ENCODE measurements at places on chromosomes 3 and 15. TPM values are rescaled to one million over a fixed set of nuclear protein-coding genes. Genes with fewer than 3 reads are reported as not detected.

GRCh38 chr3:37510755-37511154 lies 336.4 kb upstream of the LRRFIP2 start:
- H3K4me1 ChIP-seq = no peaks in the 10 kb centered on the region
- H3K27me3 ChIP-seq = no peaks in the 10 kb centered on the region
- DNase-seq = no peak
- no peak overlapping the region for H3K27ac ChIP-seq
- H3K36me3 ChIP-seq = no peaks in the 10 kb centered on the region

DNA sequence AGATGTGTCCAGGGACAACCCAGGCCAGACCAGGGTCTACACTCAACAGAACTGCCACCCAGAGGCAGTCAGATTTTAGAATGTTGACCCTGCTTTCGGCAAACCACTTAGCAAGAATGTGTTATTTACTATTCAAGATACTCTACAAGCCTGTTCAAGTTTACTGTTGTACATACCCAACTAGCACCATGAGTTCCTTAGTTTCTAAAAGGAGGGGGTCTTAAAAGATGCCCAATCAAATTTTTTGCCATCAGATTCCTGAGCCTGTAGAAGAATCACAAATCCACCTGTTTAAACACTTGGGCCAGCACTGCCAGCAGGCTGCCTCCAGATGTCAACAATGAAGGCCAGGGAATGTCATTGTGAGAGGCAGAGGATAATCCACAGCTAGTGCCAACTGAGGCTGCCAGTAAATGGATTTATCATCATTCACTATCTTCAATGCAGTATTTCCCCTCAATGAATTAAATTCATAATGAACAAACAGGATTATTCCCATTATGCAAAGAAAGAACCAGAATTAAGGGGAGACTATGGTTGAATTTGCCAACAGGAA lies 43.5 kb upstream of the SNRPA1 start:
- DNase-seq = no peak
- no peak overlapping the region for H3K4me3 ChIP-seq
- H3K4me1 ChIP-seq = no peaks in the 10 kb centered on the region
- H3K36me3 ChIP-seq = no peaks in the 10 kb centered on the region
- H3K27me3 ChIP-seq = peaks cover 7% of the 10 kb centered on the region

GRCh38 chr3:9247361-9247940 lies 2.0 kb downstream of the SRGAP3 start:
- peaks cover 6% of the 10 kb centered on the region for H3K27me3 ChIP-seq
- H3K4me1 ChIP-seq = peaks cover 3% of the 10 kb centered on the region

- no peaks in the 10 kb centered on the region for H3K27me3 ChIP-seq
- H3K36me3 ChIP-seq = no peaks in the 10 kb centered on the region
- H3K27ac ChIP-seq = no peak overlapping the region
Observed at GRCh38 chr15:76032046-76032445, 19.8 kb upstream of the NRG4 start.

DNA sequence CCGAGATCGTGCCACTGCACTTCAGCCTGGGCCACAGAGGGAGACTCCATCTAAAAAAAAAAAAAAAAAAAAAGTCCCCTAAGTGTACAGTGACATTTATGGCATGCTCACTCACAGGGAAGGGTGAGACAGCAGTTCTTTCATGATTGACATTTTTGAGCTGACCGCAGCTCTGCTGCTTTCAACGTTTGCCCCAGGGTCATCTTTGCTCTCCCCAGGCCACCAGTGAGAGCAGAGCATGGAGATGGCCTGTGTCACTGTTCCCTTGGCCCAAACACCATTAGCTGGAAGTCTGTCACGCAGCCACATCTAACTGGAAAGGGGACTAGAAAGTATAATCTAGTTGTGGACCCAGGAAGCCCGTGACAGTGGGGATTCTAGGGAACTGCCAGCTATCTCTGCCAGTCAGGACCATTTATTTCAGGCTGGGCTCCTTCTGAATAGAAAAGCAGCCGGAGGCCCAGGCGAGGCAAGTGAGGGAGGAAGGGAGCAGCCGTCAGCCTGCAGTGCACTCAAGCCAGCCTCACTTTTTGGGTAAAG lies 193.4 kb upstream of the HES1 start:
- H3K4me1 ChIP-seq = peaks cover 14% of the 10 kb centered on the region
- H3K27me3 ChIP-seq = no peaks in the 10 kb centered on the region
- H3K27ac ChIP-seq = no peak overlapping the region
- H3K36me3 ChIP-seq = no peaks in the 10 kb centered on the region

Gene LRRC34
- 9.7 TPM for total RNA-seq

Gene TRPM1
- not detected for total RNA-seq

Gene DPPA4
- total RNA-seq = not detected
